ENCODE measurements at places on chromosomes 3 and 15. TPM values are rescaled to one million over a fixed set of nuclear protein-coding genes. Genes with fewer than 3 reads are reported as not detected.

- H3K4me1 ChIP-seq = peaks cover 91% of the 10 kb centered on the region
- H3K27ac ChIP-seq = peak overlapping the region; percentile 83
- no peaks in the 10 kb centered on the region for H3K36me3 ChIP-seq
- H3K27me3 ChIP-seq = no peaks in the 10 kb centered on the region
- no peak overlapping the region for H3K4me3 ChIP-seq
- DNase-seq = no peak
These were observed 34.6 kb downstream of the BTD start for GRCh38 chr3:15636028-15636709.

RASGRF1 gene
- 0.55 TPM for total RNA-seq

DNA sequence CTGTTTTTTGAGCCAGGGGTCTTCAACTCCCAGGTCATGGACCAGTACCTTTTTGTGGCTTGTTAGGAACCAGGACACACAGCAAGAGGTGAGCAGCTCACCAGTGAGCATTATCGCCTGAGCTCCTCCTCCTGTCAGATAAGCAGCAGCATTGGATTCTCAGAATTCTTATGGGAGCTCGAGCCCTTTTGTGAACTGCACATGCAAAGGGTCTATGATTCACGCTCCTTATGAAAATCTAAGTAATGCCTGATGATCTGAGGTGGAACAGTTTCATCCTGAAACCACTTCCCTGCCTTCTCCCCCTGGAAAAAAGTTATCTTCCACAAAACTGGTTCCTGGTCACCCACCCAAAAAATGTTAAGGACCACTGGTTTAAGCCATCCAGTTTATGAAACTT is 1047.6 kb downstream of the OTOL1 start:
- no peaks in the 10 kb centered on the region for H3K27me3 ChIP-seq
- H3K4me1 ChIP-seq = no peaks in the 10 kb centered on the region
- no peak overlapping the region for H3K4me3 ChIP-seq

SIDT1 gene
- 0.81 TPM for total RNA-seq

CYP19A1 gene
- 0.41 TPM for total RNA-seq

TMEM40 gene
- not detected for total RNA-seq

TBCCD1 gene
- 12.5 TPM for total RNA-seq

GRCh38 chr15:63887630-63888029 is 53.9 kb upstream of the HERC1 start:
- H3K36me3 ChIP-seq = no peaks in the 10 kb centered on the region
- DNase-seq = no peak
- H3K4me3 ChIP-seq = no peak overlapping the region
- no peaks in the 10 kb centered on the region for H3K27me3 ChIP-seq

DNA sequence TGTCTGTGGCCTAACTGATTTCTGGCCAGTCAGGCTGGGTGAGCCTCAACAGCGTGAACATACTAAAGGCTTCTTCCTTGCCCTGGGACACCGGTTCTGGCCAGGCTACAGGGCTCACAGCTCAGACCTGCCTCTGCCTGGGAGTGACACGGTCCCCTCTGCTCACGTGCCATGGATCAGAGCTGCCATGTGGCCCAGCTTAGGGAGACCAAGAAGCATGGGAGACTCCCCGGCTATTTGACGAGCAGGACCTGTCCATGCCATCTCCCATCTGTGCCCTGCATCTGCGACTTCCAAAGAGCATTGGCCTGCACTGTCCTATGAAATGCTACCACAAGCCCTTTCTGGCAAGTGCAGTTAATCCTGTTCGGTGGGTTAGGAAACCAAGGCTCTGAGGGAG is 57.4 kb downstream of the APBA2 start:
- H3K4me3 ChIP-seq = no peak overlapping the region
- H3K4me1 ChIP-seq = no peaks in the 10 kb centered on the region
- no peaks in the 10 kb centered on the region for H3K27me3 ChIP-seq
- H3K36me3 ChIP-seq = no peaks in the 10 kb centered on the region
- no peak overlapping the region for H3K27ac ChIP-seq

CFAP100 gene
- not detected for total RNA-seq

GRCh38 chr15:93074599-93074998 is 14.4 kb downstream of the RGMA start:
- no peaks in the 10 kb centered on the region for H3K4me1 ChIP-seq
- no peak overlapping the region for H3K4me3 ChIP-seq
- peak overlapping the region; percentile 98 for H3K27ac ChIP-seq
- no peaks in the 10 kb centered on the region for H3K27me3 ChIP-seq
- DNase-seq = no peak

GABRR3 gene
- total RNA-seq = not detected

CATSPER2 gene
- total RNA-seq = 6.9 TPM

BBS4 gene
- total RNA-seq = 18.3 TPM

GRCh38 chr3:95798628-95799027 is 1015.8 kb upstream of the EPHA6 start:
- H3K27ac ChIP-seq = no peak overlapping the region
- no peak for DNase-seq
- no peaks in the 10 kb centered on the region for H3K4me1 ChIP-seq
- H3K27me3 ChIP-seq = no peaks in the 10 kb centered on the region

GOLGA8S gene
- not detected for total RNA-seq

GHSR gene
- 0.55 TPM for total RNA-seq

- peak overlapping the region; percentile 60 for H3K27ac ChIP-seq
- H3K4me3 ChIP-seq = no peak overlapping the region
- peak; percentile 70 for DNase-seq
These were observed 9.4 kb downstream of the SNX1 start for GRCh38 chr15:64105113-64105704.

GRCh38 chr15:39172380-39173281 is 408.2 kb upstream of the THBS1 start:
- H3K27ac ChIP-seq = peak overlapping the region; percentile 73
- no peaks in the 10 kb centered on the region for H3K27me3 ChIP-seq
- peaks cover 21% of the 10 kb centered on the region for H3K4me1 ChIP-seq
- H3K36me3 ChIP-seq = no peaks in the 10 kb centered on the region
- H3K4me3 ChIP-seq = peak overlapping the region; percentile 4
- DNase-seq = peak; percentile 77

CPNE9 gene
- total RNA-seq = not detected

FRMD4B gene
- total RNA-seq = 12.9 TPM

DNA sequence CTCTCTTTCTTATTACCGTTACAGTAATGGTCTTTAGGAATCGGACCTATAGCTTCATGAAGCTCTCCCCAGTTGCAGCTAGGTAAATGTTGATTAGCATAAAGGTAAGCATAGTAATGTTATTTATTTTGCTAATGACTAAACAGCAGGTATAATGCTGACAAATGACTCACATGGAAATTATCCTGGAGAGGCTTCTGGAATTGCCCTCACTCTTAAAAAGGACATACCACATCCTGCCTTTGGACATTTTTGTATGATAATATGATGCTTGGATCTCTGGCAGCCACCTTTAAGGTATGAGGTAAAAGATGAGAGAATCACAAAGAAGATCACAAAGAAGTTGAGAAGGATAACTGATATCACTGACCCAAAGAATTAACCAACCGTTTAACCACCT is 238.6 kb downstream of the CHL1 start:
- H3K36me3 ChIP-seq = no peaks in the 10 kb centered on the region
- DNase-seq = no peak
- no peaks in the 10 kb centered on the region for H3K27me3 ChIP-seq
- no peaks in the 10 kb centered on the region for H3K4me1 ChIP-seq
- H3K4me3 ChIP-seq = no peak overlapping the region
- H3K27ac ChIP-seq = no peak overlapping the region

DNA sequence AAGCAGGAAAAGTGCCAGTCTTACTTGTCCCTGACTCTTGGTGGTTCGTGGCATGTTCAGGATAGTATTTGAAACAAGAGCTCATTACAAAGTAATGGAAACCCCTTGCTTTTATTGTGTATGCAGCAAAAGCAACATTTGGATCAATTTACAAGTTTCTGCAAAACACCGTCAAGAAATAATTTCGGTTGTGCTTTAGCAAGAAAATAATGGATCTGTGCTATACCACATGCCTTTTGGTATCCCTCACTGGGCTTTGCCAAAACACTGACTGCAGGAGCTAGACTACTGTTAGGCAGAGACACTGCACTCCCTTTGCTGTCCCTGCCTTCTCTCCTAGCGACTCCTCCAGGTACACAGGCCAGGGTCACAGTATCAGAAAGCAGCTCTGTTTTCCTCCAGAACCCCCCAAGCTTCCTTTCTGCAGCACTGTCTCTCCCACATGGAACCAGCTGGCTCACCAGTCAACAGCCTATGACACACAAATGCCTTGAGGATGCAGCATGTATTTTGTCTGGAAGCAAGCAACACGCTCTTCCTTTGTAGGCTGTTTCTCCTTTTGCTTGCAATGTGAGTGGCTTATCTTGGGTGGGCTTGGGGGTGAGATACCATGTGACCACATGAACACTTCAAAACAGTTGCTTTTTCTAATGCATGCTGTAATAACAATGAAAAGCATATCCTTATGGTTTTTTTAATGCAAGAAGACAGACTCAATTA is 111.4 kb downstream of the PGPEP1L start:
- H3K27ac ChIP-seq = peak overlapping the region; percentile 37
- H3K4me3 ChIP-seq = no peak overlapping the region
- no peaks in the 10 kb centered on the region for H3K36me3 ChIP-seq
- H3K4me1 ChIP-seq = peaks cover 45% of the 10 kb centered on the region
- no peak for DNase-seq
- no peaks in the 10 kb centered on the region for H3K27me3 ChIP-seq

DNA sequence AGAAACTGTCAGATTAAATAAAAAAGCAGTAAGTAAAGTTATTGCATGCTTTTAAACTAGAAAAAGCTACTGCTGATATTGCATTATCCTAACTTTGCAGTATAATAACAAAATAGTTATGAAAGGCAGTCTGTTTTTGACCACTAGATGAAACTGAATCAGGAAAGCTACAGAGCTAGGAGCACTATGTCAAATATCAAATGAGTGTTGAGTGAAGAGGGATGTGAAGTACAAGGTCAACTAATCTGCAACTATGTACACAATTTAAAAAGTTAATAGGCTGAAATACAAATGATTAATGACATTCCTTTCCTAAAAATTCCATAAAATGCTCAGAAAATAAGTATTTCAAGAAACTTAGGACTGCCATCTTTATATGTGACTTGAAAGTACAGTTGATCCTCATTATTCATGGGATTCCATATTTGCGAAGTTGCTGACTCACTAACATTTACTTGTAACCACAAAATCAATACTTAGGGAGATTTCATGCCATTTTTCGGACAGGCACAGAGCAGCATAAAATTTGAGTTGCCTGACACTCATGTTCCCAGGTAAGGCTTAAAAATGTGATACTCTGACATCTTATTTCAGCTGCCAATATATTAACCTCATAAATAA is 34.5 kb downstream of the SLC4A7 start:
- H3K4me3 ChIP-seq = no peak overlapping the region
- no peaks in the 10 kb centered on the region for H3K36me3 ChIP-seq
- no peak for DNase-seq
- H3K27ac ChIP-seq = no peak overlapping the region
- H3K4me1 ChIP-seq = no peaks in the 10 kb centered on the region

GRCh38 chr3:63473641-63474166 is 178.8 kb upstream of the SNTN start:
- DNase-seq = no peak
- H3K27ac ChIP-seq = no peak overlapping the region
- H3K27me3 ChIP-seq = no peaks in the 10 kb centered on the region
- no peaks in the 10 kb centered on the region for H3K36me3 ChIP-seq
- no peaks in the 10 kb centered on the region for H3K4me1 ChIP-seq
- H3K4me3 ChIP-seq = no peak overlapping the region

DNA sequence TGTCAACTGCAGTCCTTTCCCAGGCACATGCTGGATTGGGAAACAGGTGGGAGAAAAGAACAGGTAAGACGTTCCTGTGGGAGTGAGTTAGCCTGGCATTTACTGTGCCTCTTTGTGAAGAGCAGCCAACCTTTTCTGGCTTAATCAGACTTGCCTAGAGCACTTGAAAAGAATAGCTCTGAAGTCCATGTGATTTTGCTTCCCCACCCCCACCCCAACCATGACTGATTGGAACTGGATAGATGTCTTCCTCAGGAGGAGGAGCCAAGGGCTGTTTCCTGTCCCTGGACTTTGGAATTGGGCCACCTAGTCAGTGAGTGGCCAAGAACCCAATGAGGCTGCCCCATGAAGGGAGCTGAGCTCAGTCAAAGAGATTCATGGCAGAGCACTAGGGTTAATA is 4.7 kb upstream of the TMEM41A start:
- H3K27me3 ChIP-seq = no peaks in the 10 kb centered on the region
- no peak for DNase-seq
- H3K27ac ChIP-seq = no peak overlapping the region
- no peak overlapping the region for H3K4me3 ChIP-seq

- peaks cover 16% of the 10 kb centered on the region for H3K4me1 ChIP-seq
- DNase-seq = no peak
- peaks cover 33% of the 10 kb centered on the region for H3K27me3 ChIP-seq
- H3K36me3 ChIP-seq = no peaks in the 10 kb centered on the region
These were observed 2.4 kb upstream of the CYP1A1 start for GRCh38 chr15:74727727-74728126.

DNA sequence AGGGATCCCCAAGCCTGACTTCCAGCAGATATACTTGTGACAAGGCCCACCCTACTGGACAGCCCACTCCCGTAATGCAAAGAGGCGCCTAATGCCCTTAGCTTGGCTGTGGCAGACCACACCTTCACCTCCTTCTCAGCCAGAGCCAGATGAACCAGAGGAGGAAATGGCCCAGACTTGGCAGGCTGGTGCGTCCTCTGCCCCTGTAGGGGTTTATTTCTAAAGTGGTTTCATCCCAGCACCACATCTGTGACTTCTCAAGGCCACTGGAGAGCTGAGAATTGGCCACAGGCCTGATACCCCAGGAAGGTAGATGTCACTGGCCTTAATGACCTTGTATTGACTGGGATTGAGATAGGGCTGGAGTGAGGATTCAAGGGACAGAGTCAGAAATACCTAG is 29.5 kb downstream of the BOC start:
- no peak overlapping the region for H3K4me3 ChIP-seq
- no peaks in the 10 kb centered on the region for H3K27me3 ChIP-seq
- DNase-seq = no peak
- peak overlapping the region; percentile 84 for H3K27ac ChIP-seq
- H3K4me1 ChIP-seq = peaks cover 57% of the 10 kb centered on the region
- H3K36me3 ChIP-seq = no peaks in the 10 kb centered on the region

- no peaks in the 10 kb centered on the region for H3K27me3 ChIP-seq
- no peak for DNase-seq
- no peak overlapping the region for H3K4me3 ChIP-seq
- peaks cover 12% of the 10 kb centered on the region for H3K4me1 ChIP-seq
These were observed 480.5 kb upstream of the CBLB start for GRCh38 chr3:106349191-106349881.

DNA sequence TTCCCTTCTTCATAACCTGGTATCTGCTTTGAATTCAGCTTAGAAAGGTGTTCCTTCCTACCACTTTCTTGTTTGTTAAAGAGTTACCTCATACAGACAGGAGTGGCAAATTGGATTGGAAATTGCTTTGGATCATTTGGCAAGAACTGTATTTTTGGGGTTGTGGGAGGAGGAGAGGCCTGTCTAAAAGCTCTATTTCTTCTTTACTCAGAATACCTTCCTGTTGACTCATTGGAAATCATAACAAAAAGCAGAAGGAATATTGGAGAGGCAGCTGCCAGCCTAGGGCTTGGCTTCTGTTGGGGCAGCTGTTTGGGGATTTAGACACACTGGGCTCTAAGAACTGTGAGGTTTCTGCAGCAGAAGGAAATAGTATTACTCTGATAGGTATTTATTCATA is 14.2 kb downstream of the IQGAP1 start:
- DNase-seq = peak; percentile 73
- peak overlapping the region; percentile 80 for H3K27ac ChIP-seq
- H3K36me3 ChIP-seq = no peaks in the 10 kb centered on the region
- H3K4me1 ChIP-seq = peaks cover 70% of the 10 kb centered on the region
- H3K27me3 ChIP-seq = no peaks in the 10 kb centered on the region
